Caco-2 (cell line): ENCODE measurements at places on chromosomes 7 and 10.

GRCh38 chr7:954330-955238, at the start of gene ADAP1:
Gene ADAP1, minus strand, starts transcription at chr7:954680. Its CDS starts 203 bp downstream, at chr7:954477.
- peak; percentile 87 for DNase-seq

- DNase-seq: no peak
Observed at GRCh38 chr7:87451187-87451586, 24.3 kb downstream of the ABCB4 start.

GRCh38 chr7:130394421-130395195, 14.3 kb downstream of the CPA1 start:
- no peak for DNase-seq

DNA sequence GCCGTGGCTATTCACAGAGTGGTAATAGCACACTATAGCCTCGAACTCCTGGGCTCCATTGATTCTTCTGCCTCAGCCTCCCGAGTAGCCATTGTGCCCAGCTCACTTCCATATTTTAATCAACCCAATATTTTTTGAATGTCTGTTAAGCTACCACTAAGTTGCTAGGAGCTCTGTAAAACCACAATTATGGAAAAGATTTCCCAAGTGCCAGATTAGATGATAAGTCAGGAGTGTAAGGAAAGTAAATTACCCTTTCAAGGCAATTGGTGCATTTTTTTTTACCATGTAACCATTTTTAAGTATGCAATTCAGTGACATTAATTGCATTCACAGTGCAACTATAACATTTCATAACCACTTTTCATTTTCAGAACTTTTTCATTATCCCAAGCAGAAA, 87.5 kb upstream of the GATAD1 start:
- DNase-seq: no peak

DNA sequence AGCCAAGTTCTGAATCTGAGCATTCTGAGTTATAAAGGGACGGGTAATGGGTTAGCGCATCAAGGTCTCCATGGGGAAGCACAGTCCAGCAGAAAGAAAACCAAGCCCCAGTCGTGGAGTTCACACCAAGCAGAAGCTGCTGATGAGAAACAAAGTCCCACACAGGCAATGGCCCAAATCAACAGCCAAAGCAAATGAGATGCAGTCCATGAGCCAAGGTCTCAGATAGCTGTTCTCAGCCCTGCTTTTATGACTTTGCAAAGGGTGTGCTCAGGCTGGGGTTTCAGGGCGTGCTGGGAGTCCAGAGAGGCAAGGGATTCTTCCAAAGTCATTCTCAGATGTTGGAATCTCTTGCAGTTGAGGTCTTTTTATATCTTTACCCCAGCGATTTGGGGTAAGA, 32.0 kb downstream of the THNSL1 start:
- no peak for DNase-seq
